ENCODE measurements at places on chromosomes 5 and 9.
A peak's percentile ranks its signal among the peaks of the same experiment; 100 is the strongest.

- no peak for DNase-seq
These were observed 35.2 kb downstream of the MACIR start for GRCh38 chr5:103293719-103294118.

GRCh38 chr5:116379306-116379705, 195.3 kb downstream of the SEMA6A start:
- DNase-seq = no peak

GRCh38 chr9:135849181-135849580, 58.2 kb downstream of the CAMSAP1 start:
- DNase-seq = no peak

- no peak for DNase-seq
These were observed 66.7 kb downstream of the SMIM23 start for GRCh38 chr5:171852255-171852681.

GRCh38 chr5:160466116-160466515, 44.5 kb downstream of the PTTG1 start:
- DNase-seq = no peak

GRCh38 chr5:40160435-40160834, 519.3 kb upstream of the PTGER4 start:
- DNase-seq = no peak

DNA sequence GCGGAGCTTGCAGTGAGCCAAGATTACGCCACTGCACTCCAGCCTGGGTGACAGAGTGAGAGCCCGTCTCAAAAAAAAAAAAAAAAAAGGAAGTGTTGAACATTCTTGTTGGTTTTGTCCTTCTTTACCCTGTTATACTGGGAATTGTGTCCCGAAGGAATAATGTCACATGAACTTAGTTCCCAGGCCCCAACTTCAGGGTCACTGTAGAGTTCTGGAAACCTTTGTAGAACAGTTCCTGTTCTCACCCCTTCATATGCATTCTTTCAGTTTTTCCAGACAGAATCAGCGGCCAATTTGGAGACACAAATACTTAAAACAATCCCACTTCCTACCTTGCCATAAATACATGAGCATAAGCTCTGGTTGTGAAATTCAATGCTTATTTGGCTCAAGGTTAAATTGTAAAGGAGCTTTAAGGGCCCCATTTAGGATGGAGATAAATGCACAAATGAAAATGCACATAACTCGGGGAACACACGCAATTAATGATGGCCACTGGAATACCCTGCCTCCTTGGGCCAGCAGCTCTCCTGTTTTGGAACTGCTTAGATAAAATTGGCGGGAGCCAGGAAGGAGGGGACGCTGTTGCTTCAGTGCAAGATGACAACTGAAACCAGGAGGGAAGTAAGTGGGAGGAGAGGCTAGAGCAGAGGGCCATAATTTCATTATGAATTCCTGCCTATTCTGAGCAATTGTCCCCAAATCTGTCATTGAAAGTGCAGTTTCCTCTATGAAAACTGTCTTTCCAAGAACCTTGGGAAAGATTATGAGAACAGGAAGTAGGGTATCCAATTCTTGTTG, 153.7 kb downstream of the FGF1 start:
- DNase-seq = no peak

GRCh38 chr9:92512622-92513021, 23.2 kb downstream of the ECM2 start:
- no peak for DNase-seq

- DNase-seq = no peak
These were observed 49.8 kb downstream of the SGCD start for GRCh38 chr5:156376751-156377150.

DNA sequence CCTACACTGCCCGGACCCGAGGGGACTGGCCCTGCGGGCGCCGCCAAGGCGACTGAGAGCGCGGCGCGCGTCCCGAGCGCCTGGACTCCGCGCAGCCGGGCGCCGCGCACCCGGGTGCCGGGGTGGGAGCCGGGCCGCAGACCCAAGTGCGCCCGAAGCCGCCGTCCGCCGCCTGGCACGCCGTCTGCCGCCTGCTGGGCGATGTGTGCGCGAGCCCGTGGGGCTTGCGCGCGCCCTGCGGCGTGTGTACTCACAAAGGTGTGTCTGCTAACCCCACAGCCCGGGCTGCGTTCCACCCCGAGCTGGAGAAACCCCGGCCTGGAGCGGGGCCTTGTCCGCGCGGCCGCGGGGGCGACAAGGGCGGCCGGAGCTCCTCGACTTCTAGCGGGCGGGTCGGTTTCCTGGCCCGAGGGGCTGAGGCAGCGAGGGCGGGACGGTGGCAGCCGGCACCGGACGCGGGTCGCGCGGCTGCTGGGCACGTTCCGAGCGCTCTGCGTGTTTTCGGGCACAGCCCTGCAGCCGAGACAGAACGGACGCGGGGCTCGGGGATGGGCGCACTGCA, 1.1 kb upstream of the ZSWIM6 start:
- no peak for DNase-seq

GRCh38 chr9:92173318-92173717, 58.1 kb upstream of the SPTLC1 start:
- DNase-seq = no peak

DNA sequence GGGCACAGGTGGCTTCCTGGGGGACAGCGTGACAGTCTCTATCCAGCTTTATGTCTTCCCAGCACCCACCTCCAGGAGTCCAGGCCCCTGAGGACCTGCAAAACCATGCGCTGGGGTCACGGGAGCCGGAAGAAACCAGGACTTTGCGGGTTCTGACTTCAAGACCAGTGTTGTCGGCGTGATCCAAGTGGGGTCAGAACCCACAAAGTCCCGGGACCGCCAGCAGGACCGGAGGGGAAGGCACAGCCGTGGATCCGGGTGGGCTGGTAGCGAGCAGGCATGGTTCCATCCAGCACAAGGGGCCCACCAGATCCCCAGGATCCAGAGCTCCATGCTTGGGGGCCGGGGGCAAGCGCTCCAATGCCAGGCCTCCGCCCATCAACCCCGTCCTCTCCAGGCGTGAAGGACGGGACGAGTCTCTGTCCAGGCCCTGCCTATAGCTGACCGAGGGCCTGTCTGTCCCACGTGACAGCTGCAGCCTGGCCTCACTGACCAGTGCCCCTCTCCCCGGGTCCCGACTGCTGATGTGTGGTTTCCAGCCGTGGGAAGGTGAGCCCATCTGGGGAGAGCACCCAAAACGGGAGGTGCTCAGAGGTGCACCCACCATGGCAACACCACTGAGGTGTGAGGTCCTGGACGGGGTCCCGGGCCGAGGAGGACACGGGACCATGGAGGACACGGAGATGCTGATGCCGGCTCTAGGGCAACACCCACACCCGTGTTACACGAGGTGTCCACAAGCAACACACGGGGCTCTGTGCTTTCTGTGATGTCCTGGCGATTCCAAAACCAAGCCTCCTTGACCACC, 48.9 kb downstream of the SLC12A7 start:
- DNase-seq = no peak

DNA sequence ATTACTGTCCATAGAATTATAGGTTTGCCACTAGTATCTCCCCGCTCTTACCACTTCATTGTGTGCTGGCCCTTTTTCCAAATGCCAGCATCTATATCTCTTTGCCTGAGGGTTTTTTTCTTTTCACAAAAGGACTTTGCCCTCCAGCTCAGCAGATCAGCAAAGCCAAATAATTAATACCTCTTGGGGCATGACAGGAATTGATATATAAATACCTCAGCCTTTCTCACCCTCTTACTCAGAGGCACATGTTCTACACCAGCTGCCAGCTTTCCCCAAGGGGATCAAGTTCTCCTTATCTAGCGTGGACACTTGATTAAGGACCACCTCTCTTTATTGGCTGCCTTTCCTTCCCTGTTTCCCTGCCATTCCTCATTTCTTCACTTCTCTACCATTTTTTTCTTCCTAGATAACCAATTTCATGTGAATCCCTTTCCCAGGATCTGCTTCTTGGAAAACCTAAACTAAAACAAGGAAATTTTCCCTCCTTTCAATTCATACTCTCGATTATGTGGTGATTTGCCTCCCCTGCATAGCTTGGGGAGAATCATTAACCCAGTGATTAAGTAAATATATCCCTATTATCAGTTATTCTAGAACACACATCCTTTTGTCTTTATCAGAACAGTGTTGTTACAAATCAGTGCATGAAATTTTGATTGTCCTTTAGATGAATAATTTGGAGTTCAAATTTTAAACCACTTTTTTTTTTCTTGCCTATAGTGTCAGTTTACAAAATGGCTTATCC, 6.9 kb upstream of the NUDT12 start:
- DNase-seq = no peak

DNA sequence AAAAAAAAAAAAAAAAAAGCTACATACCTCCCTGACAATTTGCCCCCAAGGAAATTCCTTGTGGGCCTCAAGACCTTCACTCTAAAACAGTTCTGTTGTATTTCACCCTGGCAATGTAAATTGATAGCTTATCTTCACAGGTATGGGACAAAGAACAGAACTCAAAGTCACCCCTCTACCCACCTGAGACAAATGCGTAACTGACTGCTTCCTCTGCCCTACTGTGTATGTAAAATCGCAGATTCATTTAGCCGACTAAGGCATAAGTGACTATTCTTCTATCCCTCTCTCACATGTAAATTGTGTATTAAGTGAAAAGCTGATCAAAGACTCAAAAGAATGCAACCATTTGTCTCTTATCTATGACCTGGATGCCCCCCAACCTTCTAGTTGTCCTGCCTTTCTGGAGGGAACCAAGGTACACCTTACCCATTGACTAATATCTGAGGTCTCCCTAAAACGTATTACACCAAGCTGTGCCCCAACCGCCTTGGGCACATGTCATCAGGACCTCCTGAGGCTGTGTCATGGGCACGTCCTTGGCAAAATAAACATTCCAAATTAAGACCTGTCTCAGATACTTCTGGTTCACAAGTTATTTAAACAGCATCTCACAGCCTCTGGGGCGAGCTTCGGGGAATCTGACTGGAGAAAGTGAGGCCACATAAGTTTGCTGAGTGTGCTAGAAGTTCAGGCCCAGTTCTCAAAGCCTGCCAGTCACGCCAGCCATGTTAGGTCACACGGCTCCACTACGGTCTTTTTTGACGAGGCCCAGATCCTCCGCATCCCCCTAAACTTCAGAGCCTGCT, 954 bp downstream of the TBCA start:
- DNase-seq = no peak

- DNase-seq = no peak
These were observed 25.7 kb downstream of the C9orf85 start for GRCh38 chr9:71937070-71937625.

- DNase-seq = no peak
These were observed 628.0 kb upstream of the ADAMTS16 start for GRCh38 chr5:4511996-4512656.

GRCh38 chr9:79610791-79611614, 39.2 kb downstream of the TLE4 start:
- DNase-seq = no peak

- no peak for DNase-seq
These were observed 24.3 kb upstream of the FUBP3 start for GRCh38 chr9:130555061-130555460.

- no peak for DNase-seq
These were observed 11.8 kb upstream of the HEXB start for GRCh38 chr5:74673011-74673790.

DNA sequence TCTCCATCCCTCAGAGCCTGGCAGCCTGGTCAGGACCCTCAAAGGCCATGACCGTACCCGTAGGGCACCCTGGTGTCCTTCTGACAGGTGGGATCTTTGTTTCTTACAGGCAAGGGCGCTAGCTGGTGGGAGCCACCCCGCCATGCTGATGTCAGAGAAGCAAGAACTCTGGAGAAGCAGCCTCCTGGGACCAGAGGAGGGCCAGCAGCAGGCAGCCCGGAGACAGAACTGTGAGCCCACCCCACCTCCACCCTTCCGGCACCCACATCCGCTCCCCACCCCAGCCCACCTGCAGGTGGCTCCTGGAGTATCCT, 42.2 kb upstream of the IL17B start:
- DNase-seq = no peak

- no peak for DNase-seq
These were observed 168.5 kb downstream of the ACTL7B start for GRCh38 chr9:108687006-108687987.

GRCh38 chr5:158832096-158832685, 267.5 kb downstream of the EBF1 start:
- no peak for DNase-seq

- DNase-seq = no peak
These were observed 25.0 kb upstream of the IL17B start for GRCh38 chr5:149403923-149404745.

DNA sequence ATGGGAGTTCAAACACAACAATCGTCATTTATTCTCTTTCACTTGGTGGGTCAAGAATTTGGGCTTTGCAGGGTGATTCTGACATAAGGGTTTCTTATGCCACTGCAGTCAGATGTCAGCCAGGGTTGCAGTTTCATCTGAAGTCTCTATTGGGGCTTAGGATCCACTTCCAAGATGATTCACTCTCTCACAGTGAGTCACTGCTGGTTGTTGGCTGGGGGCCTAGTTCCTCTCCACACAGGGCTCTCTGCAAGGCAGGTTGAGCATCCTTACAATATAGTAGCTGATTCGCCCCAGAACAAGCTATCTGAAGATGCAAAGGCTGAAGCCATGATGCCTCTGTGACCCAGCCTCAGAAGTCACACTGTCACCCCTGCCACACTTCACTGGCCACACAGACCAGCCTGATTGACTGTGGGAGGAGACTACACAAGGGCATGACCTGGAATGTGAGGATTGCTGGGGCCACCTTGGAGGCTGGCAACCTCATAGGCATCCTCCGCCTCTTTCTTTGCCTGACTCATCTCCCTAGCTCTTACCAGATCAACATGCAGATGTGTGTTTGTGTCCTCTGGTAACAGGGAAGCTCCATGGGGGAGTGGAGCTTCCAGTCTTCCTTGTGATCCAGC, 4.5 kb upstream of the CARD19 start:
- no peak for DNase-seq

- DNase-seq = no peak
These were observed 313.0 kb upstream of the ZNF608 start for GRCh38 chr5:125059255-125060002.

- no peak for DNase-seq
These were observed 1312.6 kb upstream of the DMAC1 start for GRCh38 chr9:9112001-9112720.

- DNase-seq = no peak
These were observed 306.4 kb downstream of the ZSWIM6 start for GRCh38 chr5:61638476-61638875.

DNA sequence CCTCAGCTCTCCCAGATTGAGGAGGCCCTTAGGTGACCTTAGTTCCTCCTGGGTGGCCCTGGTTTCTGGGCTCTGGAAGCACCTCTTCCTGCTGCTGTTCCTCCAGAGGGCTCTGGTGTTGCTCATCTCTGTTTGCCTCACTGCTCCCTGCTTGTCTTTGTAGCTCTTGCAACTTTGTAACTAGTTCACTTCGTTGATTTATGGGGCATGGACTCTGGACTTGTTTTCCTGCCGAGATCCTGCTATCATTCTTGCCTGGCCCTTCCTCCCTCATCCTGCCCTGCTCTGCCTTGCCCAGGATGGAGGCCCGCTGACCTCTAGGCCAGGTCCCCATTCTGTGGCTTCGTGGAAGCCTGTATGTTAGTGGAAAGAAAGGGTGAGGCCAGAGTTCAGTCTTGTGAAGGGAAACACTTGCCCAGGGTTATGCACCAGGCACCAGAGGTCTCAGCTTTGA, 169.3 kb downstream of the MACROH2A1 start:
- no peak for DNase-seq

- DNase-seq = no peak
These were observed 124.1 kb upstream of the ACO1 start for GRCh38 chr9:32260151-32260862.

GRCh38 chr9:91061506-91061905, 259.9 kb downstream of the SYK start:
- DNase-seq = no peak

GRCh38 chr5:76818844-76819831, at the start of gene F2RL1:
Gene F2RL1, plus strand, starts transcription at chr5:76819030. Its CDS starts 153 bp downstream, at chr5:76819183.
- peak; percentile 20 for DNase-seq

Measured in stimulated activated CD8-positive, alpha-beta memory T cell treated with anti-CD3 and anti-CD28 coated beads, Interleukin-4, amount 100 ng/mL, for 4 hours (primary cell).